ENCODE measurements at places on chromosomes 2 and 18. TPM values are rescaled to one million over a fixed set of nuclear protein-coding genes. Genes with fewer than 3 reads are reported as not detected.

Gene NDC80
- 6.8 TPM for total RNA-seq

Gene TBR1
- total RNA-seq: not detected

Gene PLGLB2
- total RNA-seq: 0.23 TPM

Gene SPHKAP
- total RNA-seq: not detected

Gene CARF
- 3.2 TPM for total RNA-seq

Gene SH2D6
- total RNA-seq: not detected

Gene SNORC
- total RNA-seq: 0.83 TPM

Gene NOL4
- total RNA-seq: not detected

Gene ARHGAP25
- total RNA-seq: 1.1 TPM

Gene GCG
- total RNA-seq: not detected

Gene RTP5
- total RNA-seq: not detected

All from smooth muscle cell of the coronary artery (primary cell).